ENCODE measurements at places on chromosomes 2 and 18.

DNA sequence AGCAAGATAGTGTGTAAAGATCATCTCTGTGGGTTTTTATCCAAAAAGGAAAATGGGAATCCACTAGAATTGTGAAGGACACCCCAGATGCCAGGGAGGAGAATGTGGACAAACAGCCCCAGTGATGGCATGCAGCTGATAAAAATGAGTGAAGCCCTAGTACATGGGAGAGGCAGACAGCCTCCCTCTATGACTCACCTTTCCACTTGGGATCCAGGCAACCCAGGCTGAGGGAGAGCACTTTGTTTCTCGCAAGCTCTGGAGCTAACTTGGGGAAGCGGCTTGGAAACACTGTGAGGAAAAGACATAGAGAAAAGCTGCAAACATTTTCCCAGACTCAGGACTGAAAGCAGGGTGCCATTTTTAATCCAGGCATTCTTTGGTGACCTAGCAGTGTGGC lies 5.3 kb upstream of the FLACC1 start:
- DNase-seq, result no peak

DNA sequence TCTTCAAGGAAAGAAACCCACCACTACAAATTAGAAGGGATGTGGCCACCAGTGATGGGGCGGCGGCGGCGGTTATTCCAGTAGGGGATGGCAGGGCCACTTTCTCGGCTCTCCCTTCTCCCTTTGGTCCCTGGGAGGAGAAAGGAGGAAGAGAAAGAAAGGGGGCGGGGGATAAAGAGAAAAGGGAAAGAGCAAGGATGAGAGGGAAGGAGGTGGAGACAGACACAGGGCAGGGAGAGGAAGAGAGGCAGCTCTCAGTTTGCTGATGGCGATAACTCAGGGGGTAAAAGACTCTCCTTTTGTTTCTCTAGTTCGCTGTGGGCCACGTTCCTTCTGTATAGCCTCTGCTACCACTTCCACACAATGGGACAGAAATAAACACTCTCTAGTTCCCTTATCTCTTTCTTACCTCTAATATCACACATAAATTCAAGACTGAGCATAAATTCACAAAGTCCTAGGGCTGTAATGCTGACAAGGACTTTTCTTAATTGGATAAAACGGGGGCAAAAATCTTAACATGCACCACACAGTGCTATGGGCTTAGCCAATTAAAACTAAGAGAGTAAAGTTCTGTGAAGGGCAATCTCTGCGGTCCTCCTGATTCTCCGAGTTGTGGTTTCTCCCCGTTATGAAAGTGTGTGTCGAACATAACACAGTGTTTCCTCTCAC lies 14.6 kb downstream of the SFT2D3 start:
- no peak for DNase-seq

DNA sequence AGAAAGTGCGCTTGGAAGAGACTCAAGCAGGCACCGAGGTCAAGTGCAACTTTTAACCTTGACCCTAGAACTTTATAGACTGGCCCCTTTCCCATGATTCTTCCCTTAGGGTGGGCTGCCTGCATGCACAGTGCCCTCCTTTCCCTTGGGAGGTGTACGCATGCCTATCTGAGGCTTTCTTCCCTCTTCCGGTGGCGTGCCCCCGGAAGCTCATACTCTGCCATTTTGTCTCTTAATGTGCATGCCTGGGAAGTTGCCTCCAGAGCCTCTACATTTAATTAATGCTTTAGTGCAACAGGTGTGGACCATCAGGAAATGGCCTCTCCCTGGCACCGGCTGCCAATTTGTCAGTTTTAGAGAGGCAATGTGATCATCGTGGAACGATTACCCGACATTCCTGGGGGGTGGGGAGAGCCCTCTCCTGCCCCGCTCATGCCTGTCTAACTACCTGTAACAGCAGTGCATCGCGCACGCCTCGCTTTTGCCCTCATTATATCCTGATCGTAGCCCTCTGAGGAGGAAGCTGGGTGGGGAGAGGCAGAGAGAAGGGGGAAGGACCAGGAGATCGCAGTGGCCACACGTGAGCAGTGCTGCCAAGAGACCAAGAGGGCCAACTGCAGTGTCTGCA lies 194.8 kb downstream of the TFCP2L1 start:
- no peak for DNase-seq

DNA sequence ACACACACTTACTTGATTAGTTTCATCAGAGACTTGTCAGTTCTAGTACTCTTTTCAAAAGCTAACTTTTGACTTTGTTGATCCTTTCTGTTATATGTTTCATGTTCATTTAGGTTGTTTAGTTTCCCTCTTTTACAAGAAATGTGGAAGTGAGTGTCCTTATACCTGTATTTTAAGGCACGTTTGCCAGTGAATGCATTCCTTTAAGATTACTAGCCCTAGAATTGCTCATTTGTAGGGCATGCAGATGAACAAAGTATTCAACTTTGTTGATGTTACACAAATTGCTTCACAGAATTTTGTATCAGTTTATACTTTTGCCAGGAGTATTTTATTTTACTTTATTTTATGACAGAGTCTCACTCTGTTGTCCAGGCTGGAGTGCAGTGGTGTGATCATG lies 6.3 kb downstream of the IL1RL2 start:
- DNase-seq, result no peak

- DNase-seq, result no peak
These were observed 640.2 kb upstream of the SLC39A10 start for GRCh38 chr2:195016841-195017240.

DNA sequence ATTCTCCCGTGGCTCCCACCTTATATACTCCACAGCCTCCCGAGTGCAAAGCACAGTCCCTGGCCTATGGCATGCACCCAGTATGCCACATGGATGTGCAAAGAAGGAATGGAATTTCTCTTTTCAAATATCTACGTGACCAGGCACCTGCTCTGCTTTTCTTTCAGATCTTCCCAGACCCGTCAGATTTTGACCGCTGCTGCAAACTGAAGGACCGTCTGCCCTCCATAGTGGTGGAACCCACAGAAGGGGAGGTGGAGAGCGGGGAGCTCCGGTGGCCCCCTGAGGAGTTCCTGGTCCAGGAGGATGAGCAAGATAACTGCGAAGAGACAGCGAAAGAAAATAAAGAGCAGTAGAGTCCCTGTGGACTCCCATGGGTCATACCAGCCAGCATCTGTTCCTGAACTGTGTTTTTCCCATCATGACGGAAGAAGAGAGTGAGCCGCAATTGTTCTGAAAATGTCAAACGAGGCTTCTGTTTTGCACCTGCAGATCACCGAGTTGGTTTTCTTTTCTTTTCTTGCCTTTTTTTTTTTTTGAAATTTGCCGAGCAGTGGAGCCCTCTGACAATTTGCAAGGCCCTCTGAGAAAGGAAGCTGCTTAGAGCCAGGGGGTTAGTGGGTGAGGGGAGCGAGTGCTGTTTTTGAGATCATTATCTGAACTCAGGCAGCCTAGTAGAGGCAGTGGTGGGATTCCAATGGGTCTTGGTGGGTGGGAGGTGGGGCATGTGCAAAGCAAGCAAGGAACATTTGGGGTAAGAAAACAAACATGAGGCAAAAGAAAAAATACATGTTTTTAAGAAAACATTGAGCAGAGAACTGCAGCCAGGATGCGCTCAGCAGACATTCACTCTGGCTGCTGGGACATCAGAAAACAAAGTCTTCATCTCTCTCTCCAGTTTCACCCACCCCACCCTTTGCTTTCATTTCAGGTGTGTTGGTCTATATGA lies 26.2 kb downstream of the LBH start:
- no peak for DNase-seq

GRCh38 chr2:122326471-122326870 lies 571.0 kb downstream of the TSN start:
- no peak for DNase-seq

- DNase-seq, result no peak
These were observed 24.4 kb downstream of the LBH start for GRCh38 chr2:30255466-30256408.

- DNase-seq, result no peak
These were observed 16.1 kb downstream of the HJURP start for GRCh38 chr2:233838251-233838650.

GRCh38 chr2:104952976-104953375 lies 84.9 kb upstream of the MRPS9 start:
- no peak for DNase-seq

DNA sequence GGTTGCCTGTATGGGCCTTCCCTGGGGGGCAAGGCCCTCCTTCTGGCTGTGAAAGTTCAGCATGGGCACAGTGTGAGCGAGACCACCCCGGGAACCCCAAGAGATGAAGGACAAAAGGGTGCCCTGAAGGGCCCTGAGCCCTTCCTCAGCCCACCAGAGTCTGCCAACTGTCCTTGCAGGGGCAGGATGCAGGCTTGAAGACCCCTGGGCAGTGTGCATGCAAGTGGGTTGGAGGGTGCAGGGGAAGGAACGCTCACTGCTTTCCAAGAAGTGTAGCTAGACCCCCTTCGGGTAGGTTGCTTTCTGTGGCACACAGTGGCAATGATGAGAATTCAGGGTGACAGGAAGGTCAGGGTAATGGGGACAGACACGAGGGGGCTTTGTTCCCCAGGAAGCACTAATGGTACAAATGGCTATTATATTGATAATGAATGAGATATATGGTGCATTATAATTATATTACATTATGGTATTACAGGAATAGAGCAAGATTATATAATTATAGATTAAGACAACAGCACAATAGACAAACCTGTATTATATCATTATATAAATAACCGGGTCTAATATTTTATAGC lies 228.7 kb downstream of the ATAD2B start:
- no peak for DNase-seq

GRCh38 chr18:55310044-55310676 lies 277.8 kb downstream of the TCF4 start:
- no peak for DNase-seq

DNA sequence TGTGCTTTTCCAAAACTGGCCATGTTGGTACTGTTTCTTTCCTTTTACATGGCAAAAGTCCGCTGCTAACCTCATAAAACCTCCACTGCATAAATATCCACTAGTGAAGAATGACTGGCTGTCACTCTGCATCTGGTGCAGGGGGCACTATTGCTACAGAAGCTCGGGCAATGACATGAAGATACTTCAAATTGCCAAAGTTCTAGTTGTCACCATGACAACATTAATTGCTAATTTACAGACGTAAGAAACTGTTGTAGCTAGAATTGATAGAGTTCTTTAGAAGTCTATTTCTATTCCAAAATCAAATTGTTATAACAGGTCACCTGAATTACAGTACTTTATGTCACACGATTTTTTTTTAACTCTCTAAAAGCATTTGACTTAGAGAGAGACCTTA lies 845 bp downstream of the CFAP210 start:
- no peak for DNase-seq

DNA sequence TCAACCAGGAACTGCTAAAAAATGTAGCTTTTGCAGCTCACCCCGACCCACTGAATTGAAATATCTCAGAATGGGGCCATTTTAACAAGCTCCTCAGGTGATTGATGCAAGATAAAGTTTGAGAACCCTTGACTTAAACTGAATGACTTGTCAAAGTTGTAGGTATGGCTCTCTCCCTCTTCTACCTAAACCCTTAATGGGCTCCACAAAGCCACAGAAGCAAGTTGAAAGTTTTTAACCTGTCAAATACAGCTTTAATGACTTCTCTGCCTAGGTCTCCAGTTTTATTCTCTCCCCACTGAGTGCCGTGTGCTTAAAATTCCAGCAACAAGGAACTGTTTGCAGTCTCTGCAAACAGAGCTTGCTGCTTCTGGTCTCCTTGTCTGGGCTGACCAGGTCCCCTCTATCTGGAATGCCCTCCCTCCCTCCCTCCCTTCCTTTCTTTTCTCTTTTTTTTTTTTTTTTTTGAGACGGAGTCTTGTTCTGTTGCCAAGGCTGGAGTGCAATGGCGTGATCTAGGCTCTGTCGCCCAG lies 19.7 kb upstream of the RNF125 start:
- no peak for DNase-seq

DNA sequence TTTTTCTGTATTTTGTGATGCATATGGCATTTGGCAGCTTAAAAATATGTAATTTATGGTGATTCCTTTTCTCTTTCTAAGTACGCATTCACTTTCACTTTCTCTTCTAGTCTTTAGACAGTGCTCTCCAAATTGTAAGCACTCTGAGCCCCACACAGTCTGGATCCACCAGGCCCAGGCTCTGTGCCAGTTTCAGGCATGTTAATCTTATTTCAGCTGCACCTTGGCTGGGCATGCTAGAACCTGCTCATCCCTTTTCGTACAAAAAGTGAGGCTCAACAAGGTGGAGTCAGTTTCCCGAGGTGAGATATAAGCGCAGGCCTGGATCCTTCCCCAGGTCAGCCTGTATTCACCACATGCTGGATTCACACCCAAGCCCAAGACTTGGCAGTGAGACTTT lies 203.9 kb downstream of the MTX2 start:
- no peak for DNase-seq

- no peak for DNase-seq
These were observed at the start of gene SULT1C2 for GRCh38 chr2:108288534-108289106. SULT1C2 (plus strand) TSS chr2:108288895; CDS start chr2:108293668, 4,773 bp downstream.

GRCh38 chr2:10007921-10008808 lies 35.2 kb upstream of the KLF11 start:
- DNase-seq, result no peak

- DNase-seq, result no peak
These were observed 8.5 kb upstream of the RALBP1 start for GRCh38 chr18:9466846-9467245.

DNA sequence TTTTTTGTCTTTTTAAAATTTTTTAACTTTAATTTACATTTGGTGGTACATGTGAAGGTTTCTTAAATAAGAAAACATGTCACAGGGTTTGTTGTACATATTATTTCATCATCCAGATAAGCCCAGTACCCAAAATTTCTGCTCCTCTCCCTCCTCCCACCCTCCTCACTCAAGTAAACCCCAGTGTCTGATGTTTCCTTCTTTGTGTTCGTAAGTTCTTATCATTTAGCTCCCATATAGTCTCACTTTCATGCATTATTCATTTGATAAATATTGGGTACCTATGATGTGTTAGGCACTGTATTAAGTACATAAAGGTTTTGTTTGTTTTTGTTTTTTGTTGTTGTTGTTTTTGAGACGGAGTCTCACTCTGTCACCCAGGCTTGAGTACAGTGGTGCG lies 5.7 kb upstream of the TGIF1 start:
- DNase-seq, result no peak

GRCh38 chr2:236946871-236947270 lies 138.8 kb upstream of the COPS8 start:
- DNase-seq, result no peak

GRCh38 chr2:235692671-235693171 lies 198.9 kb downstream of the AGAP1 start:
- DNase-seq, result no peak

GRCh38 chr18:31996007-31996406 lies 22.6 kb upstream of the RNF125 start:
- no peak for DNase-seq

DNA sequence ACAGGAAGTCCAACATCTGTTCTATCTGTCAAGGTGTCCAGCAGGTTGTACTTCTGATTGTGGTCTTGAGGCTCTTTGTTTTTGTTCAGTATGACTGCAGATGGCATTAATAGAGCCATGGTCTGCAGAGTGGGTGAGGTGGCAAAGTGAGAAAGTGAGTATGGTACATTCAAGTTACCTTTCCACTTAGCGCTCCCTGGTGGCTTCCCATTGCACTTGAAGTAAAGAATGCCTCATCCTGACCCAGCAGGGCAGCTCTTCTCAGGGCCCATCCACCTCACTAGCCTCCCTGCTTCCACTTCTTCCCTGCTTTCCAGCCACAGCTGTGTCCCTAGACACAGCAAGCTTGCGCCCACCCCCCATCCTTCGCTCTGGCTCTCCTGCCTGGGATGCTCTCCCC lies 148.0 kb upstream of the ALPP start:
- DNase-seq, result no peak

Measured in activated gamma-delta T cell treated with Interleukin-2 at 50 U/mL for 16 hours (primary cell).